ENCODE measurements at places on chromosomes 1 and 21.
A peak's percentile ranks its signal among the peaks of the same experiment; 100 is the strongest.

- DNase-seq: no peak
Measured at GRCh38 chr1:34879230-34879629, 19.7 kb upstream of the SMIM12 start.

DNA sequence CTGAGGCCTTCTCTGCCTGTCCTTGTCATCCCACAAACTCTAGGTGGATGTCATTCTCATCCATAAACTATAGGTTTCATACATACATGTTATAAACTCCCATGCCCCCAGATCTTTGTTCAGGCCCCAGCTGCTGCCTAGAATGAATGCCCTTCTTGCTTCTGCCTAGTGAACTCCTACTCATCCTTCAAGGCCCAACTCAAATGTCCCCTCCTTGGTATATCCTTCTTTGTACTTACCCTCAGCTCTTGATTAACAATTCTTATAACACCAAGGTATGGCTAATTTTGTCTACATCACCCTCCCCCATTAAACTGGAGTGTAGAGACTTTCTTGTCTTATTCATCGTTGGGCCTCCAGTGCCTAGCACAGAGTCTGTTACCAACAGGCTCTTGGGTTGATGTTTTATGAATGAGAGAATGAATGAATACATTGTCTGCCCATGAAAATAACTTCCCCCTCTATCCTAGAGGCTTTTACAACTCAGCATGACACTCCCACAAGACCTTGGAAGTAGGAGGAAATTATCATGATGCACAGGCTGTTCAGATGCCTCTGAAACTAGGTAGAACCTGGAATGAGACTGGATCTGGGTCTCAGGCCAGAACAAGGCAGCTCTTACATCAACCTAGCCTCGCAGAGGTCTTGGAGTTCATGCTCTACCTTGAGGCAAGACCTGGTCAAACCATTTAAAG is 26.9 kb downstream of the EPHB2 start:
- no peak for DNase-seq

DNA sequence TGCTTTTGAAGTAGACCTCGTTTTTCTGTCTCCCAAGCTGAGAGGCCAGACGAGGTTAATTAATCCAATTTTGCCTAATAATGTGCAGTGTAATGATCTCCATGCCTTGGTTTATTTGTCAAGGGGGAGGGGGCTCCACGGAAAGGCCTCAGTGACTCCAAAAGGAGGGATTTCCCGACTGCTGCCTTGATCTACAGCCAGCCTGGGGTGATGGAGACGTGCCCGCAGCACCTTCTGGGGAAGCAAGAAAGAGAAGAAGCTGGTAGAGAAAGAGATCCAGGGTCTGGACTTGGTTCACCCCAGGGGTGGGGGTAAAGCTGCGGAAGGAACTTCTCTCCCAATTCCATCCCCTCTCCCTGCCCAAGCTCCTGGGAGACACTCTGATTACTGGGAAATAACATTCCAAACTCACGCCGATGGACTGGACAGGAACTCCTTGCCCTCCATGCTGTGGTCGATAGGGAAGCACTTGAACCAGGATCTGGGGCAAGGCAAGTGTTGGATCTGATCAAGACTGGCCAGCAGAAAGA is 44.1 kb upstream of the SIM2 start:
- DNase-seq: no peak

DNA sequence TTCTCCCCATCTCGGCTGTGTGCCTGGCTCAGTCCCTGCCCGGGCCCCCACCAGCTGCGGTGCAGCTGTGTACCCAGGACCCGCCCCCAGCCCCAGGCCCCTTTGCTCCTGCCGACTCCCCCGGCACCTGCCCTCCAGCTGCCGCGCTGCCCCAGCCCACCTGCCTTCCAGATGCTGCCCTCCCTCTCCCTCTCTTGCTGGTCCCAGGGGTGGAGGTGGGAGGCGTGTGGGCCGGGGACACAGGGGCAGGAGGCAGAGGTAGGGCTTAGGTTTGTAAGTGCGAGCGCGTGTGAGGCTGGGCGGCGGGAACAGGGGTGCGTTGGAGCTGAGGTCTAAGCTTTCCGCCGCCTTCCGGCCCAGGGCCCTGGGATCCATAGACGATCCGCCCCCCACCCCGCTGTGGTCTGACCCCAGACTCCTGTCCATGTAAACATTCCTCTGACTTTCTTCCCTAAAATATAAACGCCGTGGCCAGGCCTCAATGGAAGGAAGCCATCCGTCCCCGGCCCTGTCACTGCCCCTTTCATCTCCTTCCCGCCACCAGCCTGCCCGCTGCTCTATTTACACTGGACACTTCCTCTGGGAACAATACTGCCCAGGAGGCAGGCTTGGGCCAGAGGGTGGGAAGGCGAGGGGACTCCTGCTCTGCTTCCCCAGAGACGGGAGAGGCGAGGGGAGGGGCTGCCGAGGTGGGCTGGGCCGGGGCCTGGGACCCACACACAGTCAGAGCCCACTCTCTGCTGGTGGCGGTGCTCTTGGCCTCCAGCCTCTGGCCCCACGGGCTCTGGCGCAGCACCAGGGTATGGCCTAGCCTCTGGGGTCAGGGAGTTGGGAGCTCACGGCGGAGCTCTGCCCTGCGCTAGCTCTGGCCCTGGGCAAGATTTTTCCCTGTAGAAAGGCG is 128.3 kb downstream of the CASZ1 start:
- DNase-seq: peak; percentile 84
